ENCODE measurements at places on chromosomes 11 and 22.
A peak's percentile ranks its signal among the peaks of the same experiment; 100 is the strongest.

DNA sequence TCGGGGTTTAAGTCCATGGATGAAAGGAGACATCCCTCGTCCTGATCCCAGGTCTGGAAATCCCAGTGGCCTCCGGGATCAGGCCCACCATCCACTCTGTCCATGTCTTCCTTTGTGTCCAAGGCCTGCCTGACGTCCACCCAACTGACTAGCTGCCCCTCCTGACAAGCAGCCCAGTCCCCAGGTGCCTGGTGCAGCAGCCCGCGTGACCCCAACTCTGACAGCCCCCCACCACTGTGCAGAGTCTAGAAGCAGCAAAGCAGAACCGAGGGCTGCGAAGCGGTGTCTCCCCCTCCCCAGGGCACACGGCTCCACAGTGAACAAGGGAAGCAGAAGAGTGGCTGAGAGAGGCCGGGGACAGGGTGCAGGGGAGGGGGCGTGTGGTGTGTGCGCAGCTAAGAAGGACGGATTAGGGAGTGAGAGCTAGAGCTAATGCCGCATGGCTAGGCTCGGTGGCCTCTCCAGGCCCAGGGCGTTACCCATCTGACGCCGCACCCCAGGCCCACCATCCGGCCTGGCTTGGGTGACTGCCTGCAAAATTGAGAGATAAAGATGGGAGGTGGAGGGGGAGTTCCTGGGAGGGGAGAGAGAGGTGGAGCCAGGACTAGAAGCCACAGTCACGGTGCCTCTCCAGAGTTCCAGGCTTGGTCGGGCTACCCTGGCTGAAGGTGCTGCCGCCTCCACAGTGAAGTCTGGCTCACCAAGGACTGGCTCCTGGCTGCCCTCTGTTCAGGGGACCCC, 16.6 kb upstream of the BAIAP2L2 start:
- no peak for DNase-seq

GRCh38 chr11:9280655-9281301, 15.6 kb upstream of the DENND5A start:
- DNase-seq, result peak; percentile 62

DNA sequence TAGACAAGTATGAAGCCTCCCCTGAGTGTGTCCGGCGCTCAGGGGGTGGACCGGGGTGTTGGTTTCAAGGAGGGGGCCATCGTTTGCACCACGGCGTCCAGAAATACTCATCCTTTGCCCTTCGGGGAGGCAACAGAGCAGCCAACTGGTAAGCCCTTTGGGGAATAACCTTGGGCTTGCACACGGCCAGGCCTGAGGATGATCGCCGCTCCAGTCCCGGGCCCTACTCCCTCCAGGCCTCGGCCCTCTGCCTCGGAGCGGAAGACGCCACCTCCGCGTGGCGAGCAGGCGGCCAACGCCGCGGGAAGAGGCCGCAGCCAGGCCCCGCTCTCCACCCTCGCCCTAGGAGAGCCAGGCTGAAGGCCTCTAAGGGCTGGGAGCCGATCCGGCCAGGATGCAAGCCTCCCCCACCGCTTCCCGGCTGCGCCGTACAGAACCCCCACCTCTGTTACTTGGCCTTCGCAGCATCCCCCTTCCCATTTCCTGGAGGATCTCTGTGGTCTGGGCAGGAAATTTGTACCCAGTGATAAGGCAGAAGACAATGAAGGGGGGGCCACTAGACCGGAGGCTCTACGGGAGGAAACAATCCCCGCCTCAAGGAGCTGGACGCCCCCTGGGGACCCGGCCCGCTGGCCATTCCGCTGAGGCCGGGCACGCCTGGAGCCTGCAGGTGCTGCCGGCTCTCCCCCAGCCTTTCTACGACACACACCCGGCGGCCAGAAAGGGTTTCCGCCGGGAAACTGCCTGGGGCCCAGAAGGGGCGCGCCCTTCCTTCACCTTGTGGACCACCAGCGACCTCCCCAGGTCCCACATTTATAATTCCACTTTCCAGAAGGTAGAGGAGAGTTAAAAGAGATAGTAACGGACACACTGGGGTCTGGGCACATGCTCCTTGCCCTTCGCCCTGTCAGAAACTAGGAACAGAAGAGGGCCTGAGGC, 2.6 kb downstream of the ESAM start:
- peak; percentile 38 for DNase-seq

DNA sequence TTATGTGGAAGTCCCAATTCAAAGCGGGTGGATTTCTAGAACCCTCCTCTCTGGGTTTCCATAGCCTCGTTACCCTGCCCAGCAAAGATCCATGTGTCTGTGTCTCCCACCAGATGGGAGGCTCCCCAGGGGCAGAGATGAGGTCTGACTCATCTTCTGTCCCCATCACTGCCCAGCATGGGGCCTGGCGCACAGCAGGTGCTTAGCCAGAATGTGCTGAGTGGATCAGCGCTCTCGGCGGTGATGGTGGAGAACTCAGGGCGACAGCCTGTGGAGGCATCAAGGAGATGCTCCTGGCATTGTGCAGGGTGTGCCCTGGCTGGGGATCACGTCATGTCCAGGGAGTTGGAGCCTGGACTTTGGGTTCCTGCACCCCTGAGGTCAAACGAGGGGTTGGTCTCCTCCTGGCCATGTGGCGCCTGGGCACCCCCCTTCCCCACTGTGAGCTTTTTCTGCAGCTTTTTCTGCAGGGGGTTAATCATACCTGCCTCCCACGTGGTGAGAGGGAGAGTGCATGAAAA, 46.1 kb upstream of the RFPL3 start:
- DNase-seq, result no peak

GRCh38 chr11:119832202-119832935, 103.4 kb upstream of the NECTIN1 start:
- DNase-seq, result no peak

- DNase-seq, result no peak
Measured at GRCh38 chr11:90947930-90948329, 725.1 kb upstream of the CHORDC1 start.

DNA sequence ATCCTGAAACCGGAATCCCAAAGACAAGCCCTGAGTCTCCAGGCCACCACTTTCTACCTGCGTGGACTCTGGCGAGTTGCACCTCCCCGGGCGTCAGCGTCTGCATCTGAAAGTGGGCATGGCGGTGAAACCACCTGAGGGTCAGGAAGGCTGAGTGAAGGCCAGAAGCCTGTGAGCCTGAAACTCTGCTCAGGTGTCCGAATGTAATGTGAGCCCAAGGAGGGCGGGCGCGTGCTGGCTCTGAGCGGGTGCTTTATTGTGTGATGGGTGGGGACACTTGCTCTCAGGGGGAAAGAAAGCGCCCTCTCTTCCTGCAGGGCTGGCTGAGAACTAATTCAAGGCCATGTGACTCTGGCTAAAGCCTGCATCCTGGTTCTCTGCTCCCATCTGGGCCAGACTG, 135.6 kb downstream of the ST3GAL4 start:
- no peak for DNase-seq

DNA sequence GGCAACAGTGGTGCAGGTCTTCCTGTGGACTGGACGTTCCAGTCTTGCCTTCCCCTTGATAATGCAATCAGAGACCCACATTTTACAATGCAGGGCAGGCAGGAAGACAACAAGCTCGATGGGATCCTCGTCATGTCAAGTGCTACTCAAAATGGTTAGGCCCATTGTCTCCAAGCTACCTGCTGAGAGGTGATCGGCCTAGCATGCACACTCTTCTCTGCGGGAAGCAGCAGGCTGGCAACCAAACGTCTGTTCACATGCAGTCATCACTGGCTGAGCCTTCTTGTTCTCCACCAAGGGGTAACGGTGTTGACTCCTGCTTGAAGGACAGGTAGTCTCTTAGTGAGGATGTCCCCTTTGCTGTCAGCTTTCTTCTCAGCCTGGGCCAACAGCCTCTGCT, 25.5 kb upstream of the CD82 start:
- no peak for DNase-seq

GRCh38 chr22:46574993-46575910, 37.8 kb upstream of the CELSR1 start:
- DNase-seq, result no peak

GRCh38 chr11:116871248-116871647, 33.8 kb upstream of the APOA1 start:
- DNase-seq, result no peak

DNA sequence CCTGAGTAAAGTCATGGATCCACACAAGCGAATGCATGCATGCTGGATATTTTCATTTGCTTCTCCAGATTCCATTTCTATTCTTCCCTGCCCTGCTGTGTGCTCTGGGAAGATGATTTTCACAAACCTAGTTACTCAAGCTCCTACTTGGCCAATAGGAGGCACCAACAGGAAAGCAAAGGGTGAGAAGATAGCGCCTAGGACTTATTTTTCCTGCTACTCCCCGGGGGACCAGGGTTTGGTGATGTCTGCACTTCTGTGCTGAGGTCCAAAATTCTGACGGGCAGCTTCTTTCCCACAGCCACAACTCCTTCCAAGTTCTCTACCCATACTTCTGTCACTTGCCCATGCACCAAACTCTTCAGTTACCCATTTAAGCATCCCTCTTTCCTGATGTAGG, 509.3 kb upstream of the TENM4 start:
- DNase-seq, result no peak

GRCh38 chr11:15289723-15290122, 175.0 kb downstream of the INSC start:
- DNase-seq, result no peak

GRCh38 chr22:45548991-45549761, 46.5 kb downstream of the FBLN1 start:
- DNase-seq, result no peak

DNA sequence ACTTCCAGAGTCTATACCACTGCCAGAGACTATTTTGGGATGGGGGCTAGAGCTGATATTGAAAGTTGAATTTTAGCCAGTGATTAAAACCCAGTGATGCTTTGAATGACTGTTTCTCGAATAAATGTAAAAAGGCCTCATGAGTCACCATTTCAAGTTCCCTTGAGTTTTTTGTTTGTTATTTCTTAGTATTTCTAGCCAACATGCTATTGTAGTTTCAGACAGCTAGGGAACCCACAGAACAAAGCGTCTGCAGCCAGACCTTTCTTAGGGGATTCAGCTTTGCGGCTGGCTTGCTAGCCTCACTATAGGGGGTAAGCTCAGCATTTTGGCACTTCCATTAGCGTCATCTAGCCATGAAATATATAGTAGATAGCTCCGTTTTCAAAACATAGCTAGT, 66.5 kb downstream of the DBX1 start:
- DNase-seq, result no peak

DNA sequence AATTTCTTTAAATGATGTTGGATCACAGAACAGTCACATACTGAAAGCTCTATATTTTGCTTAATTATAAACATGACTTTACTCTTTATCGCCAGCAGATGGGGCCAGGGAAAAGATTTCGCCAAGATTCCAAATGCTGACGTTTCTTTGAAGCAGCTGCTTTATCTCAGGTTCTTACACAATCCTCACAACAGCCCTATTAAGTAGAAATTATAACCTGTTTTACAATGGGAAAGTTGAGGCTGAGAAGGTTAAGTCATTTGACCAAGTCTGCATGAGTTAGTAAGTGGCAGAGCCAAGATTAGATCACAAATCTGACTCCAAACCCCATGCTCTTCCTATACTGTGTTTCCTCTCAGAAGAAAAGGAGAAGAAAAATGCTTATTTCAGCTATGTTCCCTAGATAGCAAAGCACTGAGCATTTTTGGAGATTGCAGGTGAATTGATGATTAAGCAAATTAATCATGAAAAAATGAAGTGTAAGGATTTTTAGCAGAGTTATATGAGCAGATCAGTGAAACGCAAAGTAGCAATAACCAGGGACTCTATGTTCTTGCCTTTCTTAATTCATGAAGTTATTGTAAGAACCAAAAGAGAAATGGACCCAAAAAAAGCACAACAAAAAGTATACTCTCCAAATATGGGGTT, 79.0 kb downstream of the AASDHPPT start:
- no peak for DNase-seq

DNA sequence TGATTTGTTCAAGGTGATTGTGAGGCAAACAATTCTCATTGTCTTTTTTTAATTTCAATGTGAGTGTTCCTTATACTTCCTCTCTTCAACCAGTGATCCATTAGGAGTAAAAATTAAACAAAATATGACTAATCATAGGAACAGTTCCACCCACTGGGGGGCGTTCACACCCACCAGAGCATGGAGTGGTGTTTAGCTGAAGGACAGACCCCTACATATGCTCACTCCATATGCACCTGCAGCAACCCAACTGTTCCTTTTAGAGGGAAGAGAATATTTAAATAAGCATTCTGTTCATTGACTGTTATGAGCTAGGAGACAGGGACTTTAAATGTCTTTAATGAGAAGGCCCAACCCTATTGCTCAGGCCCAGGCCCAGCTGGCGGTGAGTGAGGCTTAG, 78.7 kb upstream of the DRD2 start:
- DNase-seq, result no peak

GRCh38 chr11:95054356-95054755, 5.1 kb downstream of the KDM4F start:
- DNase-seq, result no peak

DNA sequence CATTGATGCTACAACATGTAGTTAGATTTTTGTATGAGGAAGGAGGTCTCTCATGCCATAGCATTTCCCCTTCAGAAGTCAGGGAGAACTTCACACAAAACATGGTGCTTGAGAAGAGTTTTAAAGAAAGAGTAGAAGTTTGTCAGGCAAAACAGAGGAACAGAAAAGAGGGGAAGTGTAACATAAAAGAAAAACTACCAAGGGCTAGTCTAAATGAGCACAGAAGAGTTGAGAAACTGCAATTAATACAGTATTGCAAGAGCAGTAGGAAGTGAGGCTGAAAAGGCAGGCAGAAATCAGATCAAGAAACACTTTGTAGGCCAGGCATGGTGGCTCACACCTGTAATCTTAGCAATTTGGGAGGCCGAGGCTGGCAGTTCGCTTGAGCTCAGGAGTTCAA, 61.0 kb downstream of the FAM168A start:
- DNase-seq, result no peak

GRCh38 chr11:45209891-45210699, 63.7 kb downstream of the PRDM11 start:
- DNase-seq, result no peak

GRCh38 chr11:9820260-9820659, 156.4 kb downstream of the SWAP70 start:
- no peak for DNase-seq

- no peak for DNase-seq
Measured at GRCh38 chr11:109728056-109728455, 306.1 kb downstream of the C11orf87 start.

GRCh38 chr11:68621826-68622225, 62.5 kb upstream of the GAL start:
- DNase-seq, result no peak

DNA sequence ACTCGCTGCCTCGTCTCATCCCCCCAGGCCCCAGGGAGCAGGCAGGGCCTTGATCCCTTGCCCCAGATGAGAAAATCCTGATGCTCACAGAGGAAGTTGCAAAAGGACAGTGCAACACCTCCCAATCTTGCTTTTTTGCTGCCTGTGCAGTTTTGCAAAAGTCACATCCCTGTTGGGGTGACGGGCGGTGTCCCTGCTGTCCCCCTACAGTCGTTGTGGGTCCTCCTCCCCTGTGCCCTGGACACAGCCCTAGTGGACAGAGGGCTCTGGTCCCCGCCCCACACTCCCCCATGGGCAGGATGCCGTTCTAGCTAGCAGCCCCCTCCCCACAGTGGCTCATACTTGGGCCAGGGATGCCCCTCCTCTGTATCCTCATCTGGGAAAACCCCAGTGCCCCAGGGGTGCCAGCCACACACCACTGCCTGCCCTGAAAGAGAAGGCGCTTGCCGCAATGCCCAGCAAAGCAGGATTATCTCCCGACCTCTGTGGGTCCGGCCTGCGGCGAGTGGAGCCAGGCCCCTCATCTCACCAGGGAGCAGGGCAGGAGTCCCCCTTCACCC, 18.4 kb upstream of the CTSD start:
- no peak for DNase-seq
